ENCODE measurements at places on chromosomes 5 and 9.

DNA sequence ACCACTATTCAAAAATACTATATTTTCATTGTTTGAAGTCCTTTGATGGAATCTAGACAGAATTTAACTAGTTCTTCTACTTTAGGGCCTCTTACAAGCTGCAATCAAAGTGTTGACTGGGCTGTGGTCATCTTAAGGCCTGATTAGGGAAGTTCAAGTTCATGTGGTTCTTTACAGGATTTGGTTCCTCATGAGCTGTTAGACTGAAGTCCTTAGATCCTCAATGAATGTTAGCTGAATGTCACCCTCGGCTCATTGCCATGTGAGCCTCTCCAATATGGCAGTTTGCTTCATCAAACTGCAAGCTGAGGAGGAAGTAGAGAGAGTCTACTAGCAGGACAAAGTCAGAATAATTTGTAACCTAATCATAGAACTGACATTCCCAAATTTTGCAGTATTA, 135.1 kb downstream of the CSNK1G3 start:
- no peak for DNase-seq

DNA sequence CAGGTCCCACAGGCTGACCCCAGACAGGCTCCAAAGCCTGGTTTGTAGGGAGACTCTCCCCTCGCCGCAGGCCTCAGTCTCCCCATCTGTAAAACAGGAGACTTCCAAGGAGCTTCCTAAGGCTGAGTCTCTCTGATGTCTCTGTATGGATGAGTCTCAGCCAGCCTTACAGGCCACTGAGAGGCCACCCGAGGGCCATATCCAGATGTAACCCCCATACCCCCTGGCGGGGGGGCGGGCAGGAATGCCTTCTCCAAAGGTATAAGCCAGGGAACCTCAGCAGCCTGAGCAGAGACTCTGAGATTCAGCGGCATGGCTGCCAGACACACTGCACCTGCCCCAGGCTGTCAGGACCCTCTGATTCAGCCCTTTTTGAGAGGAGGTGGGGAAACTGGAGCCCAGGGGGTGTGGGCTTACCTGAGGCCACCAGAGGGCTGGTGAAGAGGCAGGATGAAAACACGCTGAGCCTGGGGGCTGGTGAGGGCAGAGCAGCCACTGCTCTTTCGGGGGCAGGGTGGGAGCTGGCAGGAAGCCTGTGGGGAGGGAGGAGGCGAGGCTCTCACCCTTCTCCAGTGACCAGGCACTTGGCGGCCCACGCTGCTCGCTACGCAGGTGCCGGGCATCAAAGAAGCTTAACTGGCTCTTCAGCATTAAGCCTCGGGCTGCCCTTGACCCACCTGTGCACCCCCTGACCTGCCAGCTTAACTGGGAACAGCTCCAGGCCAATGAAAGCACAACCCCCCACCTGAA, 5.5 kb upstream of the SUSD3 start:
- no peak for DNase-seq

GRCh38 chr9:130938652-130939404, at the start of gene FIBCD1:
Gene FIBCD1 (minus strand): TSS chr9:130939247. CDS start chr9:130938607, 640 bp downstream.
- no peak for DNase-seq

DNA sequence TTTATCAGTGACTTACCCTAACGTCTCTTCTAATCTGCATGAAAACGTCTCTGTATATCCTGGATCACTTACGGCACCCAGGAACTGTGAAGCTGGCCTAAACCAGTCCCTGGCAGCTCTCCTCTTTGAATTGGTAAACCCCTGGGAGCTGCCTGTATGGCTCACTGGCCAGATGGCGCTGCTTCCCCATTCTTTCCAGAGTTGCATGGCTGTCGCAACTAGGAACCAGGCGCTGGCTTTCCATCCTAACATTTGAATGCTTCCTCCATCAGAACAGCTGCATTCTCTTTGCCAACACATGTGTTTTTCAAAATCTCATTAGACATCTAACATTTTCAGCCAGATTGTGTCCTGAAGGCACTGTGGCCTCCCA, 8.0 kb upstream of the PCA3 start:
- no peak for DNase-seq

DNA sequence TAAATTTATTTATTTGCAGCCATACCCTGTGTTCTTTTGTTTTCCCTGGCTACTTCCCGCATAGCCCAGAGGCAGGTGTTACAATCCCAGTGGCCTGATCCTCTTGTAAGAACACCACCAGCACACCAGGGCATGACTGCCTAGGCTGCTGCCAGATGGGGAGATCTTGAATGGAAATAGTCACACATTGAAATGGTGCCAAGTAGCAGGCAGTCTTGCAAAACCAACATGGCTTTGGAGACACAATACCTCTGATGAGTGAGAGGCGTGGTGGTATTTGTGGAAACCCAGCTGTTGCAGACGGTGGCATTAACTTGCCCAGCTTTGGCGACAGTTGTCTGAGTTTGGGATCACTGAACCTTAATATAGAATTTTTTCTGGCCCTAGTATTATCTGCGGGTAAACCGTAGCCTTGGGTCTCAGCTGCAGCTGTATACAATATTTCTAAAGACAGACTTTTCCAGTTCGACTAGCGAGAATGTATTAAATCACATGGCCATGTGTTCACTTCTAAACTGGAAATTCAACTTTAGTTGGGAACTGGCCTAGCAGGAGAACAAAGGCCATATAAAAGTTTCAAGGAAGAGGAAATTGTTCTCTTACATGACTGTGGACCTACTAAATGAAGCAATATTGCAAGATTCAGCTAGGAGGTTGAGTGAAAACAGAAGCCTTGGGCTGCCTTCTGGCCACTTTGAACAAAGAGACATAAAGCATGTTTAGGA, 277.0 kb downstream of the SMARCA2 start:
- no peak for DNase-seq

DNA sequence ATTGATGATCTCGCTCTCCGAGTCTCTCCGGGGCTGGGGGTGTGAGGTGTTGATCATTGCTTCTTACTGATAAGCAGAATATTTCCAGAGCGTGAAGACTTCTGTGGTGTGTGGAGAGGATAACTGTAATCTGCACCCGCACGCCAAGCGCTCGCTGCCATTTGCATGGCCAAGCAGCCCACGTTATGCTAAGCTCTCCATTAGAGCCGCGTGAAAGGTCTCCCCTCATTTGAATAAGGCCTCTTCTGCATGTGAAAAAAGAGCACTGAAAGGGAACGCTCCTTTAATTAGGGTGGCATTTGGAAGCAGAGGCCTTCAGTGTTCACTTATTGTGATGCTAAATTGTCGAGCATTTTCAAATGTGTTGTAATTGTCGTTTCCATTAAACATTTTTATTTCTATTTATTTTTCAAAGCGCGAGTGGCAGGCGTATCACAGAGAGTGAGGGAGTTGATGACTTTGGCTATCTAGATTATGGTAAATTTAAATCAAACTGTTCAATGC, 163.6 kb upstream of the IRX2 start:
- DNase-seq, result no peak
